ENCODE measurements at places on chromosomes 7 and 10. TPM values are rescaled to one million over a fixed set of nuclear protein-coding genes. Genes with fewer than 3 reads are reported as not detected.

- no peak for DNase-seq
Observed at GRCh38 chr7:45646207-45646821, 72.1 kb downstream of the ADCY1 start.

DNA sequence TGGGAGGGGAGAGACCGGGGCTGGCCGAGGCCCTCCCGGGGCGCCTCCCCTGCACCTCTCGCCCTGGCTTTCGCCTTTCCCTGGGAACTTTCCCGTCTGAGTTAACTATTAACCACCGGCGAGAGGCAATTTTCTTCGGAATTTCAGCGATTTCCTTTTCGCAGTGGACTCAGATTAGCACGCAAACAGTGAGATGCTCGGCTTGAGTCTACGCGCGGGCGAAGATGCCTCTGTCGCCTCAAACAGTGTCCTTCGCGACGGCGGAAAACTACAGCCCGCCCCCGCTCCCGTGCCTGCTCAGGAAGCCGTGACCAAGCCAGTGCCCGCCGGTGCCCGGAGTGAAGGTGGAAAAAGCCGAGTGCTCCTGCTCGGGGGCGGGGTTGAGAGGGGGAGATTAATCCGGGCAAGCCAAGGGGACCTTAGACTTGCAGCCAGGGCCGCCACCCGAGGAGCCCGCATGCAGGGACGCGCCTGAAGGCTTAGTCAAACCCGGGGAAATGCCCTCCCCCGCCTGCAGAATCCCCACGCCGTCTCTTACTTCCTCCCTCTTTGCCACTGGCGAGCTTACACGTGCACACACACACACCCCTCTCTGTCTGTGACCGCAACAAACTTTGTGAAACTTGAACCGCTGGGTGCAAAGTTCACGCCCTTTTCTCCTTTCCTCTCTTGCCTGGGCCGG lies 14.5 kb upstream of the PAX2 start:
- DNase-seq: no peak

DNA sequence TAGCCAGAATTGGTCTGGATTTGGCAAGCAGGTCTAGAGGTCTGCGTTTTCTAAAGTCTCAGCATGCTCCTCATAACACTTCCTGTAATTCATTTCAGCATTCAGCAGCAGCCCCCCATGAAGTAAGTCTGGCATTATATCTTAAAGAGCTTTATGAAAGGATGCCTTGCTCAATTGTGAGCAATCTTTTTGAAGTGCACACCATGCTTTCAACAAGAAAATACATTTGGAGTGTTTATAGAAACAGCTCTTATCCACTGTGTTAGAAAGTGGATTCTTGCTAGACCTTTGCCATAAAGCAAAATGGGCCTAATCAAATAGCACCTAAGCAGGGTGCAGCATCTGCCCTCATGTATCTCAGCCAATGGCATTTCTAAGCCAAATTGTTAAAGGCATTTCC lies 378.0 kb upstream of the AKR1E2 start:
- no peak for DNase-seq

DNA sequence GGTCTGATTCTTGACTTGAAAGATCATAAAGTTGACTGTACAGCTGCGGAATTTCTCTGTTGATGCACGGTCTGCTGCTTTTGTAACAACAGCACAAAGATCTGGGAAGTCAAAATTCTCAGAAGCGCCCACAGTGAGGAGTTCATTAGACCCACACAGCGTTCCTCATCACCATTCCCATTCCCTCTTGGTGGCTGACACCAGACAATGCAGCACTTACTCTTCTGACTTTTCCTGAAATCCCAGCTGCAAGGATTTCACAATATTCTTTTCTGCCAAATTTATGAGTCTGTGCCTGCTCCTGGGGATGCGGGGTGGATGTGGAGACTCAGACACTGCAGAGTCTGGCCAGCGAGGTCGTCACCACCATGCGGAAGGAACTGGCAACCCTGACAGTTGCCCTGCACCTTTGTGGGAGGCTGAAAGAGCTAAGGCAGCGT lies 233.9 kb downstream of the FANK1 start:
- no peak for DNase-seq

- DNase-seq: no peak
Observed at GRCh38 chr10:46222364-46222935, 64.3 kb upstream of the ANTXRL start.

- no peak for DNase-seq
Observed at GRCh38 chr10:79050896-79051555, 17.7 kb upstream of the ZMIZ1 start.

TLL2 gene
- total RNA-seq: 0.11 TPM

TMEM273 gene
- total RNA-seq: not detected

TEX47 gene
- not detected for total RNA-seq
